Skeletal muscle tissue (tissue), 5 donors: ENCODE measurements at places on chromosomes 16 and 17. TPM values are rescaled to one million over a fixed set of nuclear protein-coding genes. Genes with fewer than 3 reads are reported as not detected.

NLRC3 gene
- 0.52 TPM for total RNA-seq

RNF112 gene
- total RNA-seq, result 2.1 TPM

CACNG3 gene
- not detected for total RNA-seq

ARL17A gene
- total RNA-seq, result 12.0 TPM

IL34 gene
- 6.8 TPM for total RNA-seq
